ENCODE measurements at places on chromosomes 4 and X. TPM values are rescaled to one million over a fixed set of nuclear protein-coding genes. Genes with fewer than 3 reads are reported as not detected.

The CXCL3 gene
- total RNA-seq: 2.8 TPM

The TRAM1L1 gene
- total RNA-seq: 9.7 TPM

The SSX2B gene
- total RNA-seq: not detected

The GPR143 gene
- total RNA-seq: 7.3 TPM

The KLHL15 gene
- 21.9 TPM for total RNA-seq

The NXF2B gene
- not detected for total RNA-seq

The XG gene
- 1.3 TPM for total RNA-seq

The SRPX2 gene
- total RNA-seq: 13.7 TPM

The SRPK3 gene
- not detected for total RNA-seq
